ENCODE measurements at places on chromosomes 1 and 21.

DNA sequence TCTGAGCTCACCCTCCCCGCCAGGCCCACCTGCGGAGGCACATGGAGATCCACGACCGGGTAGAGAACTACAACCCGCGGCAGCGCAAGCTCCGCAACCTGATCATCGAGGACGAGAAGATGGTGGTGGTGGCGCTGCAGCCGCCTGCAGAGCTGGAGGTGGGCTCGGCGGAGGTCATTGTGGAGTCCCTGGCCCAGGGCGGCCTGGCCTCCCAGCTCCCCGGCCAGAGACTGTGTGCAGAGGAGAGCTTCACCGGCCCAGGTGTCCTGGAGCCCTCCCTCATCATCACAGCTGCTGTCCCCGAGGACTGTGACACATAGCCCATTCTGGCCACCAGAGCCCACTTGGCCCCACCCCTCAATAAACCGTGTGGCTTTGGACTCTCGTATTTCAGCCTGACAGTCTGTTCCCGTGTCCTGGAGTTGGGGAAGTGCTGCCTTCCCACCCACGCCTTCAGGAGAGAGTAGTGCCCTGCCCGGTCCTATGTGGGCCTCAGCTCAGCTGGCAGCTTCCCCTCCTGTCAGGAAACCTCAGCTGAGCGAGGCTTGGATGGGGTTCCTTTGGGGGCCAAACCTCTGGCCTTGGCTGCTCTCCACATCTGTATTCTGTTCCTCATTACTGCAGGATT, 9.2 kb downstream of the ZBTB48 start:
- no peak for DNase-seq

- peak; percentile 81 for DNase-seq
These were observed 122.8 kb downstream of the PLPP3 start for GRCh38 chr1:56456435-56457101.

- DNase-seq, result no peak
These were observed at the start of gene CASP9 for GRCh38 chr1:15524021-15524282. TSS of gene CASP9 (minus strand) at chr1:15524215. CDS start at chr1:15524200, 15 bp downstream.

- DNase-seq, result peak; percentile 18
These were observed 155.1 kb upstream of the DNAH14 start for GRCh38 chr1:224774378-224774777.

- peak; percentile 72 for DNase-seq
These were observed 87.2 kb upstream of the CNIH3 start for GRCh38 chr1:224528900-224529299.

GRCh38 chr1:205240118-205240517, 12.4 kb downstream of the TMCC2 start:
- DNase-seq, result no peak

DNA sequence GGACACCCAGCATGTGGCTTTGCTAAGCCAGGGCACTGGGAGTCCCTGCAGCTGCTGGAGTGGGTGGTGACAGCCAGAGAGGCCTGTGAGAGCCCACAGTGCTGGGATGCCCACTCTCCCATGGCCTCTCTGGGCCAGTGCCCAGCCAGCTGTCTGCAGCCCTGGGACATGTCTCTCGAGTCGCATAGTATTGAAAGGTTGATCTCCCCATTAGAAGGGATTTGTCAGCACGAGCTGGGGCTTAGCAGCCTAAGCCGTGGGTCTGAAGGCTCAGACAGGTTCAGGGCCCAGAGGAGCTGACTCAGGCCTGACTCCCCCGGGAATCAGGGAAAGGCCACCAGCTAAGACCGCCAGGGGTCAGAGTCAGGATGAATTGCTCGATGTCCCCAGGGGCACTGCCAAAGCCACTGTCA, 53.5 kb downstream of the FOXD2 start:
- no peak for DNase-seq

GRCh38 chr1:194629011-194629410, 1442.6 kb upstream of the B3GALT2 start:
- DNase-seq, result no peak

GRCh38 chr1:170273291-170274130, 127.8 kb downstream of the NTMT2 start:
- no peak for DNase-seq

DNA sequence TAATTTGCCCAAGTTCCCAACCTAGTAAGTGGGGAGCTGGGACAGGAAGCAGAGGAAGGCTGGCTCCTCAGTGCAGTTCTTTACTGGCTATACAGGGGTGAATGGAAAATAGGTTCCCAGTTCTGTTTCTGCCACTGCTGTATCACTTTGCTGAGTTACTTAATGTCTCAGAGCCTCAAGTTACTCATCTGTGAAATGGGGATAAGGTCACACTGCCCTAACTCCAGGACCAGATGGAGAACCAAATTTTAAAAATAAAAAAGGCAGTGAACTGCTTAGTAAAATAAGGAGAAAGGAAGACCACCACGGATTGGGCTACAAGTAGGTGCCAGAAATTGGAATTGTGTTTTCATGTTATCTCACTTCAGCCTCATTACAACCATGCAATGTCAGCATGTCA, 147.8 kb downstream of the OMA1 start:
- DNase-seq, result no peak

GRCh38 chr1:107741242-107741641, 223.7 kb downstream of the VAV3 start:
- no peak for DNase-seq

GRCh38 chr21:42456457-42456856, 39.6 kb downstream of the RSPH1 start:
- DNase-seq, result peak; percentile 46

DNA sequence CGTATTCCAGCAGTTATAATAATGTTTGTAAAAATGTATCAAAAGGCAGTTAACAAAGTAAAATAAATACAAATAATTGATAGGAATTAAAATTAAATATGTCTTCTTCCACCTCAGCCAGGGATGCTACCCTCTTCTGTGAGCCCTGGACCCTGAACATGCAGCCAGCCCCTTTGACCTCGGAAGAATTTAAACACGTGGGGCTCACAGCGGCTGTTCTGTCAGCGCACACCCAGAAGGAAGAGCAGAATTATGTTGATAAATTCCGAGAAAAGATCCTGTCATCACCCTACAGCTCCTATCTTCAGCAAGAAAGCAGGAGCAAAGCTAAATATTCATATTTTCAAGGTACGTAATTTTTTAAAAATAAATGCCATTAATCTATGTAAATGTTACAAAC, 26.5 kb downstream of the UTS2 start:
- no peak for DNase-seq

DNA sequence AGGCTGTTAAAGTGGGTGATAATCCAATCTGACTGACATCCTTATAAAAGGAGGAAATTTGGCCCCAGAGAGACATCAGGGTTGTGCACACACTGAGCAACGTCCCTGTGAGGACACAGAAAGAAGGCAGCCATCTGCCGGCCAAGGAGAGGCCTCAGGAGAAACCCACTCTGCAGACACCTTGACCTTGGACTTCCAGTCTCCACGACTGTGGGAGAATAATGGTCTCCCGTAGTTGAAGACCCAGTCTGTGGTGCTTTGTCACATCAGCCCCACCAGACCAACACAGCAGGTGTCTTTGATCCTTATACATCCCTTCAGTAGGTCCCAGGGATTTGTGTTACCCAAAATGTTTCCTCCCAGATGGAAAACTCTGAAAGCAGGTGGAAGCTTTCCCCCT, 4.2 kb upstream of the DNAJC28 start:
- DNase-seq, result no peak

GRCh38 chr1:169513208-169513607, 27.5 kb upstream of the SLC19A2 start:
- DNase-seq, result no peak

DNA sequence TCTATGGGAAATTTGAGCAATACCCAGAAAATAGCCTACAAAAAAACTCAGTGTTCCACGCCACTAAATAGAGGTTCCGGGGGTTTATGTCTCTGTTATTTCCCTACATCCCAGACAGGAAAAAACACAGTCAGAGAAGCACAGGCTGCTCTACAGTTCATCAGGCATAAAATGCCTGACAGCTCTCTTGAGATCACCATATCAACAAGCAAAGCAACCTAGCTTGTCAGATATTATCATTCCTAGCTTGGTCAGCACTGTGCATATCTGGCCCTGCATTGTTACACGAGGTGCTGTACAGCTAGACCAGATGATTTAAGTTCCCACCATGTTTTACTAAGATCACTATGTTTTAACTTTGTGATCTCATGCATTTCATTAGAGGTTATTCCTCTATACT, 172.6 kb downstream of the PTPRC start:
- DNase-seq, result no peak

- peak; percentile 22 for DNase-seq
These were observed 637 bp downstream of the PLXNA2 start for GRCh38 chr1:208243527-208243966.

DNA sequence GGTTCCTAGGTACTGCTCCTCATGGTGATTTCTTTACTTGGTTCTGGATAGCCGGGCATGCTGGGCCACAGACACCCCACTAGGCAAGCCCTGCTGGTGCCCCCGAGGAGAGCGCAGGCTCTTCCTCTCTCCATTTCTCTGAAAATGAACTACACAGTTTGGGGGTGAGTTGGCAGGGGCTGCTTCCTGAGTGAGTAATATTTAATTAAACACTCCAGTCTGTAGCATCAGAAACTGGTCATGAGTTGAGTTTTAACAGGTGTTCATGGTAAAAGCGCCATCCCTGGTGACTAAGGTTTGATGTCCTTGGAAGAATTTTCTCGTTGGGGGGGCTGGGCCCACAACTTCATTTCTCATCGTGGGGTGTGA, 1.7 kb downstream of the SPSB1 start:
- peak; percentile 91 for DNase-seq

DNA sequence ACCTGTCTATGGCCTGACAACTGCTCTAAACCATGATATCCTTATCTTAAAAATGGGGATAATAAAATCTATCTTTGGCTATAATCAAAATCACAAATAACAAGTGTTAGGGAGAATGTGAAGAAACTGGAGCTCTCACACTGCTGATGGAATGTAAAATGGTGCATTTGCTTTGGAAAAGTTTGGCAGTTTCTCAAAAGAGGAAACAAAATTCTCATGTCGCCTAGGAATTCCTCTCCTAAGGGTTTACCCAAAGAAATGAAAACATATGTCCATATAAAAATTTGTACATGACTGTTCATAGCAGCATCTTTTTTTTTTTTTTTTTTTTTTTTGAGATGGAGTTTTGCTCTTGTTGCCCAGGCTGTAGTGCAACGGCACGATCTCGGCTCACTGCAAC, 64.3 kb downstream of the ZNF281 start:
- DNase-seq, result no peak

GRCh38 chr1:227415115-227415790, 97.0 kb upstream of the CDC42BPA start:
- no peak for DNase-seq

GRCh38 chr1:225280563-225280962, 147.3 kb downstream of the LBR start:
- no peak for DNase-seq

GRCh38 chr1:232221802-232222499, 408.0 kb downstream of the SIPA1L2 start:
- DNase-seq, result peak; percentile 99

- DNase-seq, result peak; percentile 85
These were observed 8.1 kb upstream of the INKA2 start for GRCh38 chr1:111747282-111747734.

DNA sequence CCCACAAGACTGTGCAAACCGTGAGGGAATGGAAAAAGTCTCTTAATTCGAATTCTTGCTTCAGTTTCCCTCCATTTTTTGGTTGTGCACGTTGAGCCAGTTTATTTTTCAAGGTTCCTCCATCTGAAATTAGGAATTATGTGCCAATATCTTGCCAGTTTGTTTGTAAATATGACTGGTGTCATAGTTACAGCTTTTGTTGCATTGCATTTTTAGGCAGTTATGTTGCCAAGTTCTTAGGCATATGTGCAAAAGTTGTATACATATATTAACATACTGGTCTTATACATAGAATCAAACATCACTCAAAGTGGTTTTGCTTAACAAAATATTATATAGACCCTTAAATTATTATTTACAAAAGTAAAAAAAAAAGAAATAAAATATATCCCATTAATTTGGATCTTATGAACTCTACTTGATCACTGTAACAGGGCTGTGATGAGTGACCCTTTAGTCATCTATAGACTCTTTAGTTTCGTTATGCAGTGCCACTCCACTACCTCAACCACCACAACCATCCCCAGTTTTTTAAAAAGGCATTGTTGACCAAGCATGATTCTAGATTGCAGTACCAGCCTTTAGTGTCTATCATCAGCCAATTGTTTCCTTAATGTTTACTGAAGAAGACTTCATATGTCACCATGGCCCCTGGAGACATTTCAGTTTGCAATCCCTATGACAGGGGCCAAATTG, 20.9 kb upstream of the DYNLT5 start:
- peak; percentile 13 for DNase-seq

GRCh38 chr1:33099290-33100118, 18.6 kb downstream of the AZIN2 start:
- peak; percentile 97 for DNase-seq

DNA sequence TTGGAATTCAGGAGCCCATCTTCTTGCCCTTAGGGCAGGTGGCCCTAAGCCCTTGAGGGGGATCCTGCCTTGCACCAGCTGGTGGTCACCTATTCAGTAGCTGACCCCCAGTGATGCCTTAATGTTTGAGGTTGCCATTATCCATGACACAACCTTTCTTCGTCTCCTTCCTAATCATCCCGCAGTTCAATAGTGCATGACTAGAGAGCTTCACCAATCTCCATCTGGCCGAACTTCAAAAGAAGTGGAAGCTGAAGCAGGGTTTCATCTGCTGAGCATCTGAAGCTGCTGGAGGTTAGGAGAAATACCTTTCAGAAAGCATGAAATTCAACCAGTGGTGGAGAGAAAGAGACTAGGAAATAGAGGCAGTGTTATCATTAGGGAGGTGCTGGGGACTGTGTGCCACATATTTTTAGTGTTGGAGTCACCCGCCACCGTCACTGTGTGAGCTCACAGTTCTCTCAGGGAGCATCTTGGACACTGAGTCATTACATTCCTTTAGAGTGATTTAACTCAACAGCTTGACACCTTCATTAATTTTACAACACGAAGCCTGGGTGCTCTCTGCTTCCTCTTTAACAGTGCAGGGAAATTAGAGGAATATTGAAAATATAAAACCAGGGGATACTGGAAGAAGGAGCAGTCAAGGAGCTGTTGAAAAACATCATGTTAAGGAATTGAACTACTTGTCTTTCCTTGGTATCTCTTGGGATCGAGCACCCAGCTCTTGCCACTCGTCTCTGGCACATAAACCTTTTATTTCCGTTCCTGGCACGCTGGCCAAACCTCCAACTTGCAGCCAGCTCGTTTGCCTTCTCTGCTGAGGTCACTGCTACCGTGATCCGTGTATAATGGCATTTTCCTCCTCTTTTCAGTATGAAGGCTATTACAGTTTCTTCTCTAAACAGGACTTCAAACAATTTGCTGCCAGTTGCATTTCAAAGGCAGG, 53.6 kb downstream of the PEX14 start:
- DNase-seq, result peak; percentile 72

DNA sequence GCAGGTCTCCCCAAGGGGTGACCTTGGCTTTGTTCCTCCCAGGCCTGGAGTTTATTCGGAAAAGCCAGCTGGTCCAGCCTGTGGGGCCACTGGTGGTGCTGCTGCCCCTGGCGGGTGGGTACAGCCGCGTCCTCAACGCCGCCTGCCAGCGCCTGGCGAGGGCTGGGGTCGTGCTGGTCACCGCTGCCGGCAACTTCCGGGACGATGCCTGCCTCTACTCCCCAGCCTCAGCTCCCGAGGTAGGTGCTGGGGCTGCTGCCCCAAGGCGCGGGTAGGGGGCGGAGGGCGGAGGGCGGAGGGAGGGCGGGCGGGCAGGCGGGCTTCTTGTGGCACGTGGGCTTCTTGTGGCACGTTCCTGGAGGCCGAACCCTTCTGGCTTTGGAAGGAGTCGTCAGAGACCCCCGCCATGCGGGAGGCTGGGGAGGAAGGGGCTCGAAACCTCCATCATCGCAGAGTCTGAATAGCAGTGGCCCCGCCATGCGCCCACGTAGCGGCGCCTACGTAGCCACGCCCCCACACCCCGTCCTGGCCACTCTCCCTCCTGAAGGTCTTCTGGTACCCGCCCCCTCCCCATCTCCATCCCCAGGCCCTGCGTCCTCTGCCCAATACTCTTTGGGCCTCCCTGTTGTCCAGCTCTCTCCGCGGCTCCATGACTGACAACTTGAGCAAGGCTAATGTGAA, 16.7 kb downstream of the PCSK9 start:
- DNase-seq, result no peak

Measured in PC-3 (cell line).